ENCODE measurements at places on chromosomes 2 and 18.

GRCh38 chr2:9230881-9231280, 24.3 kb downstream of the ASAP2 start:
- DNase-seq, result no peak

GRCh38 chr2:223751012-223751411, 86.4 kb downstream of the AP1S3 start:
- no peak for DNase-seq

DNA sequence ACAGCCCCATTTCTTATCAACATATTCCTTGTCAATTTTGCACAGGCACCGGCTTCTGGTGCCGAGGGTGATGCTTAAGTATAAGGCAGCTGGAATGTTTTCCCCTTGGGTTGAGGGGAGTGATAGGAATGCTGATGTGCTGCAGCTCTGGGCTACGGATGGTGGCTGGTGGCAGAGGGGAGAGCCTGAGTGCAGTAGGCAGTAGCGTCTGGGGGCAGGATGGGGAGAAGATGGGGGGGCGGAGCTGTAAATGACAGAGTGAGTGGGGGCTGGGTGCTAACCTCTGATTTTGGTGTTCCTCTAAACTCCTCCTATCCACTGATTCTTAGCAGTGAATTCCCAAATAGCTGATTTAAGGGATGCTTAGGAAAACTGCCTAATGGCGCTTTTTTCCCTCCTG, 20.7 kb downstream of the TMEM178A start:
- no peak for DNase-seq

DNA sequence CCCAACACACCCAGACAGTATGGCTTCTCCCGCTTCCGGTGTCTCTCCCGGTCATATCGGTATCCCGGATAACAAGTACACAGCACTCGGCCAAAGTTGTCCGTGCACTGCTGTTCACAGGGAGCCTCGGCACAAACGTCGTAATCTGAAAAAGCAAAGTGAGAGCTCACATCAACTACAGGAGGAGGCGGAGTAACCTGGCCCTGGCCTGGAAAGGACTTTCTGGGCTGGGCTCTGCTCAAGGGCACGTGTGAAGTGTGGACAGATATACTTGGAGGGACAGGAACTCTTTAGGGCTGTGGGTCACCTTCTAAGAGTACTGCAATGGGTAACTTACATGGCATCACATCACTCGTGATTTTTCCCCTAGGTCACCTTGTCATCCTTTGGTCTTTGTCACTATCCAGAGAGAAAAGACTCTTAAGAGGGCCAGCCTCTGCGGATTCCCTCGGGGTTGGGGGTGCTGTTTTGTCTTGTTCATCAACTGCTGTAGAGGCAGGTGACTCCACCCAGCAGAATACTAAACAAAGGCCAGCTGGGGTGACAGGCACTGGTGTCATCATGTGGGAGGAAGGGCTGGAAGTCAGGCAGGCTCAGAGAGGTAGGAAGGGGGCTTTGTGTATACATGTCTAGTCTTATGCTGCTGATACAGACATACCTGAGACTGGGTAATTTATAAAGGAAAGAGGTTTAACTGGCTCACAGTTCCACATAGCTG, 110.6 kb upstream of the LMAN1 start:
- DNase-seq, result no peak
